NCI-H187 (cell line): ENCODE measurements at places on chromosomes 16 and 17.

DNA sequence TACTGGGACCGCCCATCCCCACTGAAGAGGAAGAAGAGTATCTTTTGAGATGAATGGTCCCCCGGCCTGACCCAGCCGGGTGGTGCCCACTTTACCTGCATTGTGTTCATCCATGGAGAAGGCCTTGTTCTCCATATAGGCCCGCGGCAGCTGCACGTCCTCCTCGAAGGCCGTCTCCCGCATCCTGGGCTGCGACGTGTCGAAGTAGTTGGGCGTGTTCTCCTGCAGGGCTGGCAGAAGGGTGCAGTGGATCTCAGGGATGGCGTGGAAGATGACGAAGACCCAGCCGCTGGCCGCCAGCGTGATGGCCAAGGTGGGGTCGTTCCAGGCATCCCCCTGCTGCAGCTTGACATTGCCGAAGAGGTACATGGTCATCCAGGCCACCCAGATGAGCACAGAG is 12.9 kb downstream of the GPRC5B start:
- DNase-seq = no peak

DNA sequence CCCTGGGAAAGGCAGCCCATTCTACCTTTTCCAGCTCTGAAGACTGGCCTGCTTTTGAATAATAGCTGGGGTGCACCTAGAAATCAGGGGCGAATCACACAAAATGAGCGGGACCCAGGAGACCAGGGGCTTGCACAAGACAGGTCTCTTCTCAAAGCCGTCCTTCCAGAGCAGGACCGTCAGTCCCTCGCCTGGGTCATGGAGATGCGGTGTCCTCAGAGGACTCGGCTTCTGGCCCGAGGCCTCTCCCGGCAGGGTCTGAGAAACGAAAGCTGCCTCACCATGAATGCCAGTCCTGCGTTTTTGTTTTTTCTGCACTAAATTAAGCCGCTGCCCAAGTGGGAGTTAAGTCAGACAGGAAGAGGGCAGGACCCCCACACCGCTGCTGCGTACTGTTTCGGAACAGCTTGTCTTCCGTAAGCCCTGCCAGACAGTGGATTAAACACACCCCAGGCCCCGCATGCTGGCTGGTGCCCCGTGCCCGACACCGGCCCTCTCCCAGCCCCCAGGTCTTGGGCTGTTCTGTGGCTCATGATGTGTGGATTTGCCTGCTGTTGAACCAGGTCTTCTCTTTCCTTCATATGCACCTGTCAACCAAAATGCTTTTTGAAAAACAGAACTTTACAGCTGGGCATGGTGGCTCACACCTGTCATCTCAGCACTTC is 142.1 kb upstream of the RPH3AL start:
- DNase-seq = no peak

DNA sequence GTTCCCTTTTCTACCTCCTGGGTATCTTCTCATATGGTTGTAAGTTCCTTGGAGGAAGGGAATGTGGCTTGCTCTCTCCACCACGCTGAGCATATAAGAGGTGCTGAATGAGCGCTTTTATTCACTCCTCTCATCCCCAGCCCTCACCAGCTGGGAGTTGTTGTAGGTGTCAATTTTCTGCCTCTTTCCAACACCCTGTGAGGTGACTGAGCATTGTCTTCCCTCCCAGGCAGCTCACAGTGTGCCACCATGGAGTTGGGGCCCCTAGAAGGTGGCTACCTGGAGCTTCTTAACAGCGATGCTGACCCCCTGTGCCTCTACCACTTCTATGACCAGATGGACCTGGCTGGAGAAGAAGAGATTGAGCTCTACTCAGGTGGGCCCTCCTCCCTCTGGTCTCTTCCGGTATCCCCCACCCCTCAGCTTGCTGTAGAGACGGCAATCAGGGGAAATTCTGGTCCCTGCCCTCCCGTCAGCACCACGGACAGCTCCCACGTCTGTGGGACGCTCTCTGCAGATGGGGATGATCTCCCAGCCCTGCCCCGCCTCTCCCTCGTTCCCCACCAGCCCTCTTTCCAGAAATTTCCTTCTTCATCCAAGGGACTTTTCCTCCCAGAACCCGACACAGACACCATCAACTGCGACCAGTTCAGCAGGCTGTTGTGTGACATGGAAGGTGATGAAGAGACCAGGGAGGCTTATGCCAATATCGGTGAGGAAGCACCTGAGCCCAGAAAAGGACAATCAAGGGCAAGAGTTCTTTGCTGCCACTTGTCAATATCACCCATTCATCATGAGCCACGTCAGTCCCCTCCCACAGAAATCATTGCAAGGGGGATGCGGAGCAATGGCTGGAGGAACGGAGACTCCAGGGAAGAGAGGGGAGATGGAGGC is 18.3 kb downstream of the CIITA start:
- DNase-seq = no peak

- no peak for DNase-seq
Observed at GRCh38 chr16:879986-880385, 79.5 kb upstream of the GNG13 start.

- DNase-seq = no peak
Observed at GRCh38 chr16:31529937-31530312, 2.2 kb downstream of the AHSP start.

- no peak for DNase-seq
Observed at GRCh38 chr17:17684906-17685774, 3.9 kb downstream of the RAI1 start.

DNA sequence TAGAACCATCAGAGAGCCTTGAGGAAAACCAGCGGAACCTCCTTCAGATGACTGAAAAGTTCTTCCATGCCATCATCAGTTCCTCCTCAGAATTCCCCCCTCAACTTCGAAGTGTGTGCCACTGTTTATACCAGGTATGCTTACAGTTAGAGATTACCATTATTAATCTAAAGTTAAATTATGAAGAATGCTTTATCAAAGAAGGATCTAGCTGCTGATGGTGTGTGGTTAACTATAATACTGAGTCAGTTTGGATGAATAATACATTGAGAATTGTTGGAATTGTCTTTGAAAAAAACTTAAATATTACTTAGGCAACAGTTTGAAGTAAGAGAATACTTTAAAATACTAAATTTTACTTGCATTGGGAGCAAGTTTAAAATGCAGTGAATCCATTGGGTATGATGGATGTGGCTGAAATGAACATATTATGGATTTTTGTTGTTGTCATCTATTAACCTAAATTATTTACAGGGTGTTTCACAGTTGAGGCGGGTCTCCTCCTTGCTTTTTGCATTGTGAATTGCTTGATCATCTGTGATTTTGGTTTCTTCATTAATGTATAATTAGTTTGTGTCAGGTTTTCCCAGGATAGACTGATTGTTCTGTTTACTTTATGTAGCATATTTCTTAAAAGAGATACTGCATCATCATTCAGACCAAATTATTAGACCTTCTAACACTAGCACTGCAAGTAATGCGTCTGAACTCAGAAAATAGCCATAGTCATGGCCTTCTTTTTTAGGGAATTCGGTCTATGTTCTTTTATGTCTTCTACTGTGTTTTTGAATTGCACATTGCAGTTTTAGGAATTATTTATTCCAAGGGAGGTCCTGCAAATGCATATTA is 47.8 kb downstream of the OMG start:
- DNase-seq = no peak

GRCh38 chr17:75228305-75228704 is 22.8 kb downstream of the NUP85 start:
- no peak for DNase-seq

DNA sequence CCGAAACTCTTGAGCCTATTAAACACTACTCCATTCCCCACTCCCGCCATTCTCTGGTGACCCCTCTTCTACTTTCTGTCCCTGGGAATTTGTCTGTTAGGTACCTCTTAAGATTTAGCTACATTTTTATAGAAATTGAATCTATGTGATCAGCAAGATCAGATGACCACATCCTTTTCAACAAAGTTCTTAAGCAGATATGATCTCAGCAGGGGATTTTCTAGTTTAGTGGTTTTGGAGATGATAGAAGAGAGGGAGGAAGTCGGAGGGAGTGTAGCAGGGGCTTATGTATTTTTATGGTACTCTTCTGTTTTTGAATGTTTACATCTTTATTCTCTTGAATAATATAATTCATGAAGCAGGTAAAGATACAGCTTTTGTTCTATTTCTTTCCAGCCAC is 40.8 kb downstream of the RPA1 start:
- DNase-seq = no peak

GRCh38 chr16:67652578-67653127 is 7.4 kb downstream of the ACD start:
- peak; percentile 1 for DNase-seq

GRCh38 chr17:19897090-19897837 is 29.5 kb upstream of the ULK2 start:
- no peak for DNase-seq

DNA sequence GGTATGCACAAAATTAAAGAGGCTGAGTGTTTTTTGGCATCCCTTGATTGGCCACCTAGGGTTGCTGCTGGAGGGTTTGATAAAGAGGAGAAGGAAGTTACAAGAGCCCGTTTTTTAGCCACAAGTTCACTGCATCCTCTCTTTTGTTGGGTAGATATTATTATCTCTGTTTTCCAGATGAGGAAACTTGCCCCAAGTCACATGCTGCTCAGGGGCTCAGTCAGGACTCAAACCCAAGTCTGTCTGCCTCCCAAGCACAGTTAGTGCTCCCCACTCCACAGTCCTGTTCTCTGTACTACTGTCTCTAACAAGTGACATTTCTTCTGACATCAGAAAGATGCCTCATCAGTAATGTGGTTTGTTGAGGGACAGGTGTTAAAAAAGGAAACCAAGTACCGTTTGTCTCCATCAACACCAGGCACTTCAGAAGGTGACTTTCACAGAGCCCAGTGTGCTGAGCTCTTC is 1.4 kb downstream of the NT5M start:
- no peak for DNase-seq

DNA sequence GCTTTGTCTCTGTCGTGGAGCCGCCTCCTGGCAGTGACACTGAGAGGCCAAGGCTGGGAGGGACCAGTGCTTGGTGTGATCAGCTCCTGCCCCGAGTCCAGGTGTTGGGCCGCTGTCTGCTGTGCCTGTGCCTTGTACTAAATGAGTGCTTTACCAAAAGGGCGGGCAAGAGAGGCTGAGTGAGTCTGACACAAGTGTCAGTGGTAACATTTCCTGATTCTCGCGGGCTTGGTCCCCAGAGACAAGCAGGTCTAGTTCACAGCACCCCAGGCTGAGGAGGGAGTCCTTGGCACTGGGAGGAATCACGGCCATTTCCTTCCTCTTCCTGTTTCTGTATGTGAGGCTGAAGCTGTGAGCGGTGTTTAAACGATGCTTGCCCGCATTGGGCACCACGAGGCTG is 30.2 kb downstream of the PLD6 start:
- no peak for DNase-seq

GRCh38 chr16:70437582-70438557 is 1.0 kb downstream of the ST3GAL2 start:
- no peak for DNase-seq

- DNase-seq = no peak
Observed at GRCh38 chr17:57545731-57546342, 199.3 kb downstream of the CCDC182 start.
